ENCODE measurements at places on chromosomes 11 and 22.

DNA sequence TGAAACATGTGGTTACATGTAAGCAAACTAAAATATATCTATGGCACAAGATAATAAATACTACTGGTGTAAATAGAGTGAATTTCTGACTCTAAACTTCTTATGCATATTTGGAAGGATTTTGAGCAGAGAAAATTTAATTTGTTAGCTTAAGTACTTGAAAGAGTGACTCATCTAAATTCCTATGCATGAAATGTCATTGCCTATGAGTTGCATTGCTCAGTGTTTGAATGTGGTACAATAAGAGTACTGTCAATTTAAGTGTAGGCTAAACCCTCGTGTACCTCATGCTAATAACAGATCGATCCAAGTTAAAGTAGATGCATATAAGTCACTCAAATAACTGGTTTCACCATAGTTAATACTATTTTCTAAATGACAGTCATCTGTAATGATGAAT, 5.3 kb upstream of the CARD18 start:
- peak; percentile 24 for DNase-seq

GRCh38 chr11:61652135-61652534, 28.1 kb upstream of the DAGLA start:
- DNase-seq: no peak

DNA sequence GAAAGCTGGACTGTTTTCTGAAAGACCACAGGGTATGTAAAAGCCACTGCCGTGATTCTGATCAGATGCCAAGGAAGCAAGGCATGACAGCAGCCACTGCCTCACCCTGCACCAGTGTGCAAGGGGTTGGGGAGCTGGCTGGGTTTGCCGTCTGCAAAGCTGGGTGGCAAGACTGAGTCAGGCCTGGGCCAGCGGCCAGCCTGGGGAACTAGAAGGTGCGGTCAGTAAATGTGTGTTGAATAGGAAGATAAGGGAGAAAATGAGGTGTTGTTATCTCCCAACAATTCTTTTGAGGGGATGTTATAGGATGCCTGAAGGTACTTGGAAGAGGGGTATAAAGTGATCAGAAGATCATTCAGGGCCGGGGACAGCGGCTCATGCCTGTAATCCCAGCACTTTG, 8.0 kb downstream of the VSTM5 start:
- peak; percentile 28 for DNase-seq

DNA sequence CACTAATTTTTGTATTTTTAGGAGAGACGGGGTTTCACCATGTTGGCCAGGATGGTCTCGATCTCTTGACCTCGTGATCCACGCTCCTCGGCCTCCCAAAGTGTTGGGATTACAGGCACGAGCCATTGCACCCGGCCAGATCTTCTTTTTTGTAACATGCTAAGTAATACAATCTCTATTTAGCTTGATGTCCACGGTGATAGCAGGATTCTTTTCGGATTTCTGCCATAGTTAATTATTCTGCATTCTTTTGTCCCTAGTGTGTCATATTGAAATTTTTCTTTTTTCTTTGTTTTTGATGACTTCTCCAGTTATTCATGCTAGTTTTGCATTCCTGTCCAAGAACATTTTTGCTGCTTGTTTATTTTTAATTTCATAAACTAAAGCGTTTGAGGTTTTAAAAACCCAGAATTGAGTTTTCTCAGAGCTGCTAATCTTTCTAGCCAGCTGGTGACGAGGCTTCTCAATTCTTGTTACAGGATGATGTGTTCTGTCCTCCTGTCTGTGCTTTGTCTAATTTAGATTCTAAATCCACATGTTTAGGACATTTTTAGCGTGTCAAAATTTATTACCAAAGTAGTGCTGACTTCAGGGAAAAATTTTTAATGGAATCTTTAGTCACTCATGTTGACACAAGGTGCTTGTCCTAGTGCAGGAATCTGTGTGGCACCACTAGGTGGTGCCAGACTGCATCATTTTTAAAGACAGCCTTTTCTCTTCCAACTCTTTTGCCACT, 21.8 kb downstream of the NF2 start:
- DNase-seq: peak; percentile 38

- no peak for DNase-seq
Measured at GRCh38 chr11:64566042-64566914, 24.7 kb upstream of the SLC22A12 start.

DNA sequence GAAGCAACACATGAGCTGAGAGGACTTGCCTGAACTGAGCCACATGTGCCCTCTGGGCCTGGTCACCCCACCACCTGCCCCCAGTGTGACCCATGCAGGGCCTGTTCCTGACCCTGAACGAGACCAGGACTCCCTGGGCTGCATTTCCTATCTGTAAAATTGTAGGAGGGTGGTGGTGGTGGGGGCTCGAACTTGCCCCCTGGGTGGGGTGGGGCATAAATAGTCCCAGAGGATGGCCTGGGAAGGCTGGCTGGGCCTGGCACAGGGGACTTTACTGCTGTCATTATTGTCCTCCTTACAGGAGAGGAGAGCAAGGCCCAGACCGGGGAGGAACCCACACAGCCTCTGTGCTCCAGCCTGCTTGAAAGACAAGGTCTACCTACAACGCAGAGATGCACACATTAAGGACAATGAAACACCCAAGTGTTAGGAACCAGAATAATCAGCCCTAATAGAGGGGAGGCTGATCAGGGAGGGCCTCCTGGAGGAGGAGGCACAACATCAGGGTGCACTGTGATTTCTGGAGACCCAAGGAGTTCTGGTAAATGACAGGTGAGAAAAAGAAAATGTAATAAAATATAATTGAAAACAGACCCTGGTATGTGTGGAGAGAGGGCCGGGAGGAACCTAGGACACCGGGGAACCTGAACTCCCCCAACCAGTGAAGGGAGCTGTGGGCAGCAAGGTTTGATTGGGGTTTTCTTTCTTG, 2.8 kb upstream of the AIFM3 start:
- DNase-seq: no peak

- DNase-seq: no peak
Measured at GRCh38 chr11:68430801-68431200, 29.8 kb upstream of the PPP6R3 start.

DNA sequence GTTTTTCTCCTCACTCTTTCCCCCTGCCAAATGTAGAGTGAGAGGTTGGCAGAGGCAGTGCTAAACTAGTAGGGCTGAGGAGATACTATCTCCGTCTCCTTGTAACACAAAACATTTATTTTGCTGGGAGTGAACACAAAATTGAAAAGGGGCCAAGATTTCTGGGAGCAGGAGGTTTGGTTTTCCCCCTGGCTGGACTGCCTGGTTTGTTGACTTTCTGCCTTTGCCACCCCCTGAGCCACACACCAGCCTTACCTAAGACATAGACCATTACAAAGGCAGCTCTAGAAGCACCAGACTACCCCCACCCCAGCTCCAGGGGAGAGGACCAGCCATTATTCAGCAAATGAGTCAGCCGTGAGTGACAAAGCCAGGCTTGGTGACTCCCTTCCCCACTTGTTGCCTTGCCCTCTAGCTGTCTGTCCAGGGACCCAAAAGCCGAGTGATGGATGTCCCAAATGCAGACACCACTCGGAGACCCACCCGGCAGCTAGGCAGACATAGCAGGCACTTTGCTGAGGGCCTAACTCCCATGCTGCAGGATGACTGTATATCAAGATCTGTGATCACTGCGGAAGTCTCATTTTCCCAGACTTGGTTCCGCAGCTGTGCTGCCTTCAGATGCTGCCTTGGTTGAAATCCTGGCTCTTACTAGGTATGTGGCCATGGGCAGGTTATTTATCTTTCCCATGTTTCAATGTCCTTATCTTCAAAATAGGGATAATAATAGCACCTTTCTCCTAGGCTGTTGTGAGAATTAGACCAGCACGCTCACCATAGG, 17.7 kb upstream of the CDON start:
- no peak for DNase-seq

- DNase-seq: no peak
Measured at GRCh38 chr11:13233173-13233745, 44.3 kb upstream of the BMAL1 start.

GRCh38 chr11:73152861-73153483, 10.9 kb upstream of the FCHSD2 start:
- no peak for DNase-seq

DNA sequence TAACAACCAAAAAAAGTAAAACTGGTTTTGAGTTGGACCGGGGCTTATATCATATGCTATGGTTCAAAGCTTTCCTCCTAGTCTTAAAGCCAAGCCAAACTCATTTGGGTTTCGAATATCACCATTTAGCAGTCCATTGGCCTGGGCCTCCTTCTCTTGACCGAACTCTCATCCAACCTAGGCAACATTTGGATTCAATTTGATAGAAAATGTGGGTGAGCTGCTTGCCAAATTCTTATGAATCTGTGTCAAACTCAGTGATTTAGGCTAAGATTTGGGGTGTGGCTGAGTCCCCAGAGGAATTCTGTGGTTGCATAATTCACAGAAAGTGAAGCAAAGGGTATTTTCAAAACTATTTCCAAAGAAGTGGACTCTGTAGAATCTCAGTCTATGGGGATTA, 83.7 kb downstream of the BLID start:
- peak; percentile 93 for DNase-seq

GRCh38 chr11:73308003-73308960, at the start of gene ARHGEF17:
Gene ARHGEF17, plus strand, starts transcription at chr11:73308276. Its CDS starts 363 bp downstream, at chr11:73308639.
- DNase-seq: no peak

GRCh38 chr11:134449713-134450112, 37.7 kb upstream of the B3GAT1 start:
- no peak for DNase-seq

DNA sequence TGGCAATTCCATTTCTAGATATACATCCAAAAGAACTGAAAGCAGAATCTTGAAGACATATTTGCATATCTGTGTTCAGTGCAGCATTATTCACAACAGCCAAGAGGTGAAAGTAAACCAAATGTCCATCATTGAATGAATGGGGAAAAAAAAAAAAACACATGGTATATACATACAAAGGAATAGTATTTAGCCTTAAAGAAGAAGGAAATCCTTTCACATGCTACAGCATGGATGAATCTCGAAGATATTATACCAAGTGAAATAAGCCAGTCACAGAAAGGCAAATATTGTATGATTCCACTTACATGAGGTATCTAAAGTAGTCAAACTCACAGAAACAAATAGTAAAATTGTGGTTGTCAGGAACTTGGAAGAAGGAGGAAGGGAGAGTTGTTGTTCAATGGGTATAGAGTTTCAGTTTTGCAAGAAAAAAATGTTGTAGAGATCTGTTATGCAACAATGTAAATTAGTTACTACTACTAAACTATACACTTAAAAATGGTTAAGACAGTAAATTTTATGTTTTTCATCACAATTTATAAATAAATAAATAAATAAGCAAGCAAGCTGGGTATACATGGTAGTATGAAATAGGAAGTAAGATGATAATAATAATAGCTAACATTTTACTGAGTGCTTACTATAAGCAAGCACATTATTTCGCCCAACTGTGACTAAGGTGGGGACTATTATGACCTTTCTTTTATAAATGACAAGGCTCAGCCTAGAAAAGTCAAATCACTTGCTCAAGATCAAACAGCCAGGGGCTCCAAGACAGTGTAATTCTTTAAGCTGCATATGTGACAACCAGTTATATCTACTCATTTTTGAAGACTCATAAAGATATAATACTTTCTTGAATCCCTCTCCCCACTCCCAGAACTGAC, 50.0 kb downstream of the FAM168A start:
- no peak for DNase-seq

GRCh38 chr11:107408762-107409211, 48.8 kb downstream of the CWF19L2 start:
- DNase-seq: no peak

- DNase-seq: no peak
Measured at GRCh38 chr11:8060146-8060719, 20.8 kb upstream of the TUB start.

DNA sequence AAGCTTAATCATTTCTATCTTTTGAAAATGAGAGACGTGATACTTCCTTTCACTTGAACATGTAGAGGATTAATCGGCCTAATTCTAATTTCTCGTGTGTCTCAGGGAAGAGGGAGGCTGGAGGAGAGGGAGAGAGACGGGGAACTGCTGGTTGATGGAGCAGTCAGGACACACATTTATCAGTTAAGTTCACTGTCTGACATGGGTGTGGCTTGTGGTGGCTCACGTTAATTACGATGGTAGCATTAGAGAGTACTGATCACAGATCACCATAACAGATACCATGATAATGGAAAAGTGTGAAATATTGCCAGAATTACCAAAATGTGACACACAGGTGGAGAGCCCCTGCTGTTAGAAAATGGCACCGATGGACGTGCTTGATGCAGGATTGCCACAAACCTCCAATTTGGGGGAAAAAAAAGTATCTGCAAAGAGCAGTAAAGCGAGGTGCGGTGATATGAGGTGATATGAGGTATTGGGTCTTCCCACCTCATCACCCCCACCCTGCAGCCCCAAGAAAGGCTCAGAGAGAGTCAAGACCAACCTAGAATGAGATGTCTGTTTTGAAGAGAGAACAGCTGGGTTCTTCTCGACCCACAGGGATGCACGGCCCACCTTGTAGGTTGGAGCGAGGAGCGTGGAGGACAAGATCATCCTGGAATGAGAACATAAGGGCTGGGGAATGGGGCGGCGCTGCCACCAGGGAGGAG, 19.7 kb downstream of the ZBED4 start:
- DNase-seq: no peak

- DNase-seq: no peak
Measured at GRCh38 chr11:17445240-17445795, 31.3 kb downstream of the ABCC8 start.

- no peak for DNase-seq
Measured at GRCh38 chr22:22394591-22394990, 114.0 kb downstream of the ZNF280B start.

GRCh38 chr11:68969386-68969785, 11.4 kb downstream of the MRGPRD start:
- no peak for DNase-seq

- no peak for DNase-seq
Measured at GRCh38 chr11:76251226-76251575, 44.9 kb upstream of the WNT11 start.

GRCh38 chr22:35835998-35836691, 118.5 kb downstream of the APOL5 start:
- DNase-seq: peak; percentile 83

DNA sequence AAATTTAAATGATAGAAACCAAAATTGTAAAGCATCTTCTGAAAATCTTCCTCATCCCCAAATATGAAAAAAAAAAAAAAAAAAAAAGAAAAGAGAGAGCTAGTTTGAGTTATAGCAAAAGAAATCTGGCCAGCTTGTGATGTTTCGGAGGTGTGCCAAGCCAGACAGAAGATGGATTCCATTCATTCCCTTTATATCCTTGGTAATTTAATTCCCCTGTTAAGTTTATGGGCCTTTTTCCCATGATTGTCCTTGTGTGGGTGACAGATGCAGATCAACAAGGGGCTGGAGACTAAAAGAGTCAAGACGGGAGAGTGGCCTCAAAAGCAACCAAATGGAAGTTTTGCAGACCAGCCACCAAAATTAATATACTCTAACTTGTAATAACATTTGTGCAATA, 47.6 kb upstream of the PARVA start:
- DNase-seq: no peak

DNA sequence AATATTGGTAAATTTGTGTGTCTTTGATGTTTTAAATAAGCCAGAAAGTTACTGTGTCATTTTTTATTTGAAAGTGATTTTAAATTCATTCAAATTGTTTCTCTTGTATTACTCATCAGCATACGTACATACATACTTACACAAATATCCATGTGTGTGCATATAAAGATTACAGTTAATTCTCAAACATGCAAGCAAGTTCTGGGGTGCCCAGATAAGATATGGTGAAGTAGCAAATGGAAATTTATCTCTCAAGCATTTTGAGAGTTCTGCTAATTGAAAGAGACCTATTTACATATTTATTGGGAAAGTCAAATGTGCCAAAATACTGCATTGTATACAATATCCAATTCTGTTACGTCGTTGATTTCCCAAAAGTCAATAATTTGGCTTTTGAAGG, 1024.0 kb upstream of the CNTN5 start:
- no peak for DNase-seq

- no peak for DNase-seq
Measured at GRCh38 chr22:39148727-39149535, 3.5 kb downstream of the CBX7 start.

All from AG09319 (cell line).